ENCODE measurements at places on chromosomes 12 and 14.

- no peak for DNase-seq
Measured at GRCh38 chr14:61516118-61516743, 179.1 kb upstream of the HIF1A start.

DNA sequence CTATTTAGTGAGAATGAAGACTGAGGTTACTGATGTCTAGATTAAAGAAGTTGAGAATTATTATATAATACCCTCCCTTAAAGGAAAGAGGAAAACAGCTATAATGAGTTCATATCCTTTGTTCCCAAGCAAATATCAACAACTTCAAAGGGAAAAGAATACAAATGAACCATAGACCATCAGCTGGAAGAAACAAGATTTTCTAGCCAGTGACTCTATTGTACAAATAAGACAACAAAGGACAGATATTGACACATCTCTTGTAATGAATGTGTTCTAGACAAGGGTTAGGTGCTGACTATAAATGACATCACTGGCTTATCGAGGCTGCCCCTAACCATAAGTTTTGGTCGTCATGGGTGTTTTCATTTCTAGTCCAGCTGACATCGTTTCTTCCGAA lies 48.2 kb downstream of the SLC38A4 start:
- no peak for DNase-seq

DNA sequence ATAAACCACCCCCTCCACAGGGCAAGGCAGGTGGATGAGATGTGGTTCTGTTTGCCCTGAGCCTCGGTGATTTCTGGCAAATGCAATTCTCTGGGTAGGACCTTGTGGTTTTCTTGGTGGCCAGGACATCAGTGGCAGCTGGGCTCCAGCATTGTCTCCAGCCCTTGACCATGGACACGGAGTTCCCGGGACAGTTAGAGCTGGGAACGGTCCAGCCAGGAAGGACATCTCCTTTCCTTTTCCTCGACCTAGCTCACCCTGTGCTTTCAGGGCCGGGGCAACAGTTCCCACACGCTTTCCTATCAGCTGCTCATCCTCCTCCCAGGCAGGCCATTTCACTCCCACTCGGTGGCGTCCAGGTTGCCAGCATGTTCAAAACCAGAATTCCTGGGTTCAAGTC lies 9.2 kb downstream of the SERPINA4 start:
- no peak for DNase-seq

DNA sequence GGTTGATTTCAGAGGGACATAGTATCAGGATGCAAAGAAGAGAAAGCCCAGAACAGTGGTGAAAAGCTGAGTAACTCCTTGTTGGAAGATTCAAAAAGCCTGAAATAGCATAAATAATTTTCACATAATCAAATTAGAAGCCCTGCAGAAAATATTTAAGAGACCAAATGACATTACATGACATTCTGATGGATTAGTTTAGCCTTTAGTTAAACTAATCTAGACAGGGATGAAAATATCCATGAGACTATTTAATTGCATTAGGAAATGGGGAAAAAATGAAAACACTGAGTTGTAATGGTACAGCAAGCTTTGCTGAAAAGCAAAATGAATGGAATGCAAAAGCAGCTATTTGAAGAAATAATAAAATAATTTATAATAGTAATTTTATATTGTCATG lies 91.8 kb downstream of the KIF21A start:
- no peak for DNase-seq

DNA sequence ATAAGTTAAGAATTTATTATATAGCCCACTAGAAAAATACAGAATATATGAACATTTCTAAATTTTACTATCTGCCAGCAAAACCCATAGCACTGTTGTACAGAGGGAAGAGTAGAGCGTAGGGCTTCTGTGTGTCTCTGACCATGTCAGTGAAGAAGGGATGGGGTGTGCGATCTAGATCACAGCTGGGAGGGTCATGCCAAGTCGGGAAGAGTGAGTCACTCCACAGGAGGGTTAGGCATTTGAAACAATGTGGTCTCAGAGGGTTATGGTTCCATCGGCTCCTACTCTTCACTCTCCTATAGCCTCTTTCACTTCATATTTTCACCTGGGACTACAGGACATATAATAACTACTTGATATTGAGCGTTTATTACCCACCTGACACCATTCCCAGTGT lies 185.1 kb upstream of the DDHD1 start:
- no peak for DNase-seq

GRCh38 chr14:79464468-79464867 lies 746.8 kb downstream of the DIO2 start:
- no peak for DNase-seq

DNA sequence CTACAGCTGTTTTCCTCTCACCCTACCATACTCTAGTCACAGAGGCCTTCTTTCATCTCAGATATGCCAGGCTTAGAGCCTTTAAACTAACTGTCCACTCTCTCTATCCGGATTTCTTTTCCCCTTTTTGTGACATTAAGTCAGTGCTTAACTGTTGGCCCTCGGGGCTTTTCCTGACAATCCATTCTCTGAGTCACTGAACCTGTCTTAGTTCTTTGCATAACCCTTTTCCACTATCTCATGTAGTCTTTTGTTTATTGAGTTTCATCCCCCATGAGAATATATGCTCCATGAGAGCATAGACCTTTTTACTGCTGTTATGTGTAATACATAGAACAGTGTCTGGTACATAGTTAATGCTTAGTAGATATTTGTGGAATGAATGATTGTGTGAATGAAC lies 68.7 kb downstream of the PLEKHA5 start:
- no peak for DNase-seq

DNA sequence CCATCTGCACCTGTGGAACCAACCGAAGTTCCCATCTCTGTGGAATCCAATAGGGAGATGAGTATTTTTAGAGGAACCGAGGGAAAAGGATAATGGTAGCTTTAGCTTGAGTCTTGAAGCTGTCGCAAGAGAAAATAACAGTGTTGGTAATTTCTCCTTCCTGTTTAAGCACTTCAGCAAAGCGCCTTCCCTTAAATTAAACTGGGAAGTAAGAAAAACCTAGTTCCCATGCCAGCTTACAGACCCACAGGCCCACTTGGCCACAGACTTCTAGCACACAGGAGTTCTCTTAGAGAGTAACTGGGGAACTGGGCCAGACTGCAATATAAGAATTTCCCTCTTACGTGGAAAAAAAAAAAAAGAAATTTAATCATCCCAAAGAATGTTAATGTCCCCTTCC lies 223.8 kb downstream of the EFCAB11 start:
- DNase-seq, result no peak

DNA sequence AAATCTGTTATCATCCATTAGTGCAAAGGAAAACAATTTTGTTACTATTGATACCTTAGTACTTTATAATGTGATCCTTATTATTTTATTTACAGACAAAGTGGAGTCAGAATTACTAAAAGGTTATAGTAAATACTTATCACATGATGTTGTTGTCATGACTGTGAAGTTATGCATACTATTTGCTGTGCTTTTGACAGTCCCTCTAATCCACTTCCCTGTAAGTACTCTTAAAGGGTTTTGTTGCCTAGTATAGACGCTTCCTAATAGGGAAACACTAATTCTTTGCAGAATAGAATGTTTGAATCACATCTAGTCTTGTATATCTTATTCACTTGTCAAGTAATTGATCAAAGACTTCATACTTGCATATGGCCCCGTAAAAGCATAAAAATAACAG lies 69.4 kb downstream of the SLC38A6 start:
- no peak for DNase-seq

GRCh38 chr14:69268223-69268622 lies 8.3 kb downstream of the GALNT16 start:
- no peak for DNase-seq

DNA sequence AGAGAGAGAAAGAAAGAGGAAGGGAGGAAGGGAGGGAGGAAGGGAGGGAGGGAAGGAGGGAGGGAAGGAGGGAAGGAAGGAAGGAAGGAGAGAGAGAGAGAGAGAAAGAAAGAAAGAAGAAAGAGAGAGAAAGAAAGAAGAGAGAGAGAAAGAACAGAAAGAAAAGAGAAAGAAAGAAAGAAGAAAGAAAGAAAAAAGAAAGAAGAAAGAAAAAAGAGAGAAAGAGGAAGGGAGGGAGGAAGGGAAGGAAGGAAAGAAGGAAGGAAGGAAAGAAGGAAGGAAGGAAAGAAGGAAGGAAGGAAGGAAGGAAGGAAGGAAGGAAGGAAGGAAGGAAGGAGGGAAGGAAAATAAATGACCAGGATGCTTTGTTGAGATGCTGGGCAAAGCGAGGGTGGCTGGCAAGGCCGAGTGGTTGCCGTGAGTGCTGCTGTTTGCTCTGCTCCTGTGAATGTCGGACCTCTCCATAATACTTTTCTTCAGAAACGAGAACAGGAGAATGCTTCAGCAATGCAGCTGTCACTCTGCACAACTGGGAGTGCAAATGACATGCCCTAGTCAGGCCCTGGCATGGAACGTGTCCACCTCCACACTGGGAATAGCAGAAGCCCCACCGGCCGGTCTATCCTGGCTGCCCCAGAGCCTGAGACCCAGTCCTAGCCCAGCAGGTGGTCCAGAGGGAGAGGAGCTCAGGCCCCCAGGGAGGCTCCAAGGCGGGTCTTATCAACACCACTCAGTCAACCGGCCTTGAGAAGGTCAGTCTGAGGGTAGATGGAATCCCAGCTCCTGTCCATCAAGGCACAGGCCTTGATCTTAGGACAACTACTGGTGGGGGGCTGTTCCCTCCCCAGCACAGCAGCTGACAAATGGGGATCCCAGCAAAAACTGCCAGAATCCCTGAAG lies 25.1 kb upstream of the EIF5 start:
- no peak for DNase-seq

DNA sequence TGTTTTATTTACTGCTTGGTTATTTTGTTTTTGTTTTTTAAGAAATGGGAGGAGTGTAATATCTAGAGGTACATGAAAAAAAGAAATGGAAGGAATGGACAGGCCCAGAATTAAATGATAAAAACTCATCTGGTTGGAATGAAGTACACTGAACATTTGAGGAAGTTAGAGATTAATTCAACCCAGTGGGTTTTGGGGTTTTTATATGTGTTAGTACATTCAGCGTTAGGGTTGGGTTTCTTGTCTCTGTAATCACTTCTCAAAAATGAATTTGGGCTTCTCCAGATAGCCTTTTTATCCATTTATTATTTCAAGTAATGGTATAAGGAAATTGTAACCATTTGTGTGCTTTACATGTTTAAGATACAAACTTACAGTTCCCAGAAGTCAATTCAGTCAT lies 19.5 kb upstream of the NUP107 start:
- no peak for DNase-seq

- no peak for DNase-seq
Measured at GRCh38 chr14:103100281-103101121, 6.0 kb downstream of the EXOC3L4 start.

- no peak for DNase-seq
Measured at GRCh38 chr14:89254166-89254909, 162.7 kb downstream of the FOXN3 start.

DNA sequence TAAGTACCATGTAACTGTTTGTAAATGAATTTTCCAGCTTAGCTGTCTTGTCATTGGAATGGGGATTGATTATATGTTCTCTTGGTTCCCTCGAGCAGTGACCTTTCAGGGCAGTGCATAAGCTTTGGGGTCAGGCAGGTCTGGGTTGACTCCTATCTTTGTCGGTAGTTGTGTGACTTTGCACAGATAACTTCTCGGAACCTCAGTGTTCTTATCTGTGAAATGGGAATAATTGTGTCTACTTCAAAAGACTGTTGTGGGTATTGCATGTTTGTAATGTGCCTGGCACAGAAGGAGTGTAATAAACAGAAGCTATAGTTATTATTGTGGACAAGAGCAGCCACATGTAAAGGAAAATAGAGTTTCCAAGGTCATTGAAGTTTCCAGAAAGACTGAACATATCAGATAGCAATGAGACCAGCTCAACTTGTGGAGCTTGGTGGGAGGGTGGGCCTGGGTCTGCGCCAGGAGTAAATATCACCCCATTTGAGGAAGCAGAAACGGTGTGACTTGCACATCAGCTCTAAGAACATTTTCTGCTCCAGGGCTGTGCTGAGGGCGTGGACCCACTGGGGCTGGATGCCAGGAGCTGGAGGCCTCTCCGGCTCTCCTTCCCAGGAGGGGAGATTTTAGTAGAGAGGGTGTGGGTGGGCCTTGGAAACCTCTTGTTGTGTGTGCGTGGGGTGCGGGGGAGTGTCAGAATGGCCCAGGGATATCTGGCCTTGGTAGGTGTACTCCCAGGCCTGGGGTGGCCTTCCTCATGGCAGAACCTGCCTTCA lies 19.7 kb downstream of the FOS start:
- no peak for DNase-seq

DNA sequence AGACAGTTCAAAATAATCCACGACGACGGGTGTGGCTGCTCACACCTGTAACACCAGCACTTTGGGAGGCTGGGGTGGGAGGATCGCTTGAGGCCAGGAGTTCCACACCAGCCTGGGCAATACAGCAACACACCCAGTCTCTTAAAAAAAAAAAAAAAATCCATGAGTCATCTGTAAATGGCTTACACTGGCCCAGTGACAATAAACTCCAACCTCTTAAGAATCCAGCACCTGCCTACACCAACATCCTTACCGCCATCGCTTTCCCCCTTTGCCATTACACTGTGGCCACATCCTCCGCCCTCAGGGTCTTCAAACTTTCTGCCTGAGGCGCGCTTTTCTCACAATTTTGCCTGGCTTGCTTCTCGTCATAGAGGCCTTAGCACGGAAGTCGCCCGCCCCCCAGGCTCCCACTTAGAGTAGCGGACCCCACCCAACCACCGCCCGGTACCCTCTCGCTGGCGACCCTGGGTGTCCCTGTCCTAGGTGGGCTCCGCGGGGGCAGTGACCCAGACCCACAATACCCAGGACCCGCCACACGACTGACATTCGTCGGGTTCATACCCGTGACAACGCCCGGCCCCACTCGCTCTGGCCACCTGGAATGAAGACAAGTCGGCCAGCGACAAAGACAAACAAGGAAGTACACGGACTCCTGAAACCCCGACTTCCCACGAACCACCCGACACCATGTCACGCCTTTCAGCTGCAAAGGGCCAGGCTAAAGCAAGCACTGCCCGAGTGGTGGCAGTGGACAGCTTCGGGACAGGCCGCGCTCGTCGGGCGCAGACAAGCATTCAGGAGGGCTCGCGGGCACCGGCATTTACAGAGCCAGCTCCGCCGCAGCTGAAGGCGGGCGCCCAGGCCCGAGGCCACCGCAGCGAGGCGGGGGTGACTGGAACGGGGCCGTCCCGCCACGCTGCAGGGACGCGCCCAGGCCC lies 636 bp downstream of the GOLGA3 start:
- no peak for DNase-seq

- no peak for DNase-seq
Measured at GRCh38 chr12:48013287-48013686, 9.0 kb upstream of the COL2A1 start.

- DNase-seq, result no peak
Measured at GRCh38 chr12:121279071-121279375, 17.5 kb downstream of the CAMKK2 start.

Measured in osteocyte (in vitro differentiated cells).